A549 treated with DMSO at 1 μM for 4 hours (cell line): ENCODE measurements at places on chromosomes 13 and 19. TPM values are rescaled to one million over a fixed set of nuclear protein-coding genes. Genes with fewer than 3 reads are reported as not detected.

TLE6 gene
- 4.1 to 6.1 TPM (median 5.0 TPM) in 5 replicates for total RNA-seq

C1QTNF9 gene
- total RNA-seq = not detected in 5 replicates

ZNF681 gene
- total RNA-seq = 0.02 to 0.13 TPM in 2 of 5 replicates, not detected in the others

GIPC1 gene
- 84.7 to 121 TPM (median 111 TPM) in 5 replicates for total RNA-seq

C5AR2 gene
- total RNA-seq = 0.44 to 1.1 TPM (median 0.87 TPM) in 5 replicates

ZNF285 gene
- 1.9 to 2.6 TPM (median 2.4 TPM) in 5 replicates for total RNA-seq

COX6B2 gene
- 0.93 to 1.6 TPM (median 1.0 TPM) in 5 replicates for total RNA-seq

CPB2 gene
- total RNA-seq = not detected in 5 replicates

NANOS3 gene
- total RNA-seq = 2.8 to 4.3 TPM (median 3.3 TPM) in 5 replicates

ZIC5 gene
- 3.6 to 4.6 TPM (median 3.9 TPM) in 5 replicates for total RNA-seq

TLE2 gene
- 2.2 to 3.3 TPM (median 2.5 TPM) in 5 replicates for total RNA-seq

ZNF763 gene
- total RNA-seq = not detected in 5 replicates

RUBCNL gene
- 0.05 to 0.23 TPM (median 0.07 TPM) in 3 of 5 replicates, not detected in the others for total RNA-seq

THSD1 gene
- 9.4 to 13.6 TPM (median 10.3 TPM) in 5 replicates for total RNA-seq

METTL21C gene
- total RNA-seq = not detected in 5 replicates

OR4F17 gene
- not detected in 5 replicates for total RNA-seq

AMER2 gene
- not detected in 5 replicates for total RNA-seq

ELL gene
- total RNA-seq = 4.9 to 5.5 TPM (median 5.0 TPM) in 5 replicates

SIGLEC8 gene
- not detected in 5 replicates for total RNA-seq

BRSK1 gene
- total RNA-seq = 3.4 to 5.4 TPM (median 4.8 TPM) in 5 replicates

GAS6 gene
- 6.4 to 8.0 TPM (median 7.2 TPM) in 5 replicates for total RNA-seq

SARS2 gene
- total RNA-seq = 45.3 to 63.5 TPM (median 55.5 TPM) in 5 replicates

ZNF667 gene
- total RNA-seq = not detected in 5 replicates

PDX1 gene
- 0.06 to 0.14 TPM (median 0.07 TPM) in 3 of 5 replicates, not detected in the others for total RNA-seq

SHISA2 gene
- total RNA-seq = 0.02 to 0.04 TPM in 2 of 5 replicates, not detected in the others

TUBB4A gene
- 5.2 to 6.6 TPM (median 5.9 TPM) in 5 replicates for total RNA-seq

ZNF317 gene
- 17.5 to 21.9 TPM (median 19.7 TPM) in 5 replicates for total RNA-seq

MEIOSIN gene
- 0.06 to 0.07 TPM (median 0.07 TPM) in 3 of 5 replicates, not detected in the others for total RNA-seq

ZNF729 gene
- total RNA-seq = not detected in 5 replicates

MEGF8 gene
- total RNA-seq = 22.2 to 27.3 TPM (median 24.3 TPM) in 5 replicates

PSG6 gene
- 0.06 to 0.13 TPM in 2 of 5 replicates, not detected in the others for total RNA-seq

RPS15 gene
- total RNA-seq = 1,625 to 1,906 TPM (median 1,687 TPM) in 5 replicates

KIR2DL1 gene
- total RNA-seq = not detected in 5 replicates

ENOX1 gene
- total RNA-seq = 0.53 to 0.91 TPM (median 0.70 TPM) in 5 replicates

TNFSF13B gene
- 0.07 to 0.25 TPM (median 0.07 TPM) in 3 of 5 replicates, not detected in the others for total RNA-seq

CGB7 gene
- total RNA-seq = 0.35 to 0.92 TPM (median 0.45 TPM) in 5 replicates

SELENOV gene
- not detected in 5 replicates for total RNA-seq

ZNF850 gene
- total RNA-seq = 0.36 to 0.99 TPM (median 0.79 TPM) in 5 replicates

ODAD3 gene
- total RNA-seq = 0.80 to 1.7 TPM (median 1.1 TPM) in 5 replicates

GIPC3 gene
- 0.19 to 0.33 TPM (median 0.25 TPM) in 5 replicates for total RNA-seq
